Activated naive CD8-positive, alpha-beta T cell treated with anti-CD3 and anti-CD28 coated beads, Interleukin-2, amount 50 U/mL, for 16 hours (primary cell): ENCODE measurements at places on chromosomes 7 and 10.

DNA sequence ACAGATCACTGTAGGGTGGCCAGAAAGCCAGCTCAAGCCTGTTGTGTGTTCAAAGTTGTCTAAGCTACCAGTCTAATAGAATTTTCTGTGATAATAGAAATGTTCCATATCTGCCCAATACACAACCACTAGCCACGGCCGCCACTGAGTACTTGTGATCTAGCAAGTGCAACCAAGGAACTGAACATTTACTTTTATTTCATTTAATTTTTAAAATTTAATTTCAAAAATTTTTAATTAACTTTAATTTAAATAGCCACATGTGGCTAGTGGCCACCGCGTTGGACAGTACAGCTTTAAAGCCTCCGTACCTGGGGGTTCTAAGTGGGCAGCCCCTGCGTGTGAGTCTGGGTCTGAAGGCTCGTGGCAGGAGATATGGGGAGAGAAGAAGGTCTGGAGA lies 60.4 kb downstream of the SH3PXD2A start:
- no peak for DNase-seq

- no peak for DNase-seq
Observed at GRCh38 chr7:67950321-67951083, 953.9 kb downstream of the TYW1 start.

DNA sequence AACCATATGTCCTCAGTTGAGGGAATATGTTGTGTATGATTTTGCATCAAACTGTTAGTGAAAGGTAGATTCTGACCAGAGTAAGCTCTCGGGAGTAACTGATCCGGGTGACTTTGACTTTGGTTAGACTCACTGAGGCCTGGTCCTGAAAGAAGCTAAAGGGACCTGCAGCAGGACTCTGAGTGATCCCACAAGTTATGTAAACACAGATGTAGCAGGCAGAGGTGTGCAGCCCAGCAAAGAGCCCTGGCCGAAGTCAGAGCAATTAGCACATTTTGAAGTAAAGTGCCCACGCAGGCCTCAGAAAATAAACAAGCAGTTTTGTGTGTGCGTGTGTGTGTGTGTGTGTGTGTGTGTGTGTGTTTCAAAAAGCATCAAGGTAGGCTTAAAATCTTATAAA lies 245.6 kb upstream of the FERD3L start:
- no peak for DNase-seq

GRCh38 chr10:78528749-78529204 lies 495.1 kb downstream of the RPS24 start:
- no peak for DNase-seq

GRCh38 chr7:1533547-1534329 lies 3.2 kb downstream of the MAFK start:
- DNase-seq: no peak
